ENCODE measurements at places on chromosomes 7 and 10. TPM values are rescaled to one million over a fixed set of nuclear protein-coding genes. Genes with fewer than 3 reads are reported as not detected.

GRCh38 chr10:90890347-90890746 is 18.6 kb downstream of the RPP30 start:
- H3K4me1 ChIP-seq, result peaks cover 5% of the 10 kb centered on the region
- no peak for DNase-seq
- H3K27ac ChIP-seq, result no peak overlapping the region
- no peak overlapping the region for H3K4me3 ChIP-seq
- H3K27me3 ChIP-seq, result no peaks in the 10 kb centered on the region
- H3K36me3 ChIP-seq, result peaks cover 54% of the 10 kb centered on the region

DNA sequence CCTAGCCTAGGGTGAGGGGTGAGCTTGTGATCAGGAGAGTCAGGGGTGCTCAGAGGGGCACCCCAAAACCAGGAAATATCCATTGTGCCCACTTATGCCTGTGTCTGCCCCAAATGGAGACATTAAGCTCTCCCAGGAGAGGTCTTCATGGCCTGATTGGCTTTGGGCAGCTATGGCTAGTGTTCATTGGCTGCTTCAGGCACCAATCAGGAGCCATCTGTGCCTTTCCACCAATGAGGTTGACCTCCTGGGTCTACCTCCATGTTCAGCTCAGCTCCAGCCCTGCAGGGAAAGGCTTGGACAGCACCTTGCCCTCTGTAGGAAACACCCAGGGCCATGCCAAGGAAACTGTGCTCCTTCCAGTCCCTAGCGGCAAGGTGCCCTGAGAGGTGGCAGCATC is 23.9 kb upstream of the HSPB1 start:
- H3K27me3 ChIP-seq, result peaks cover 44% of the 10 kb centered on the region
- H3K36me3 ChIP-seq, result no peaks in the 10 kb centered on the region
- H3K27ac ChIP-seq, result no peak overlapping the region
- DNase-seq, result no peak
- H3K4me1 ChIP-seq, result peaks cover 18% of the 10 kb centered on the region

DNA sequence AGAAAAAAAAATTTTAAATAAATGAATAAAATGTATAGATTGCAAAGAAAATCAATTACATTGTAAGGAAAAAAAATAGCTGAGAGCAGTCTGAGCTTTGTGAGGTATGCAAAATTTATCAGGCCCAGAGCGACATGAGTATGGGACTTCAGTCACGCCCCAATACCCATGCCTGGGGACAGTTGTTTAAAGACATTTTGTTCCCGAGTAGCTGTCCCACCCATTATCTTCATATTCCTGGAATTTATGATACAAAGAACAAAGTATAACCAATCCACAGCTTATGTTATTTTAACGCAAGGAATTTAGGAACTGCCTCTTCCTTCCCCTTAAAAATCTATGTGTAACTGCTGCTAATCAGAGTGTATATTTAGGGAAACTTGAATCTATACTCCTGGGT is 1.6 kb upstream of the PON2 start:
- H3K4me1 ChIP-seq, result peaks cover 12% of the 10 kb centered on the region
- H3K4me3 ChIP-seq, result no peak overlapping the region
- no peak overlapping the region for H3K27ac ChIP-seq
- no peak for DNase-seq

Gene NEUROD6
- total RNA-seq, result not detected

Gene IDI2
- not detected for total RNA-seq

Gene CCZ1
- total RNA-seq, result 106 TPM
